NCI-H2107 (cell line): ENCODE measurements at places on chromosomes 5 and 9.

- DNase-seq, result no peak
These were observed 1.1 kb downstream of the MAMDC2 start for GRCh38 chr9:70044490-70045307.

- DNase-seq, result peak; percentile 43
These were observed 176.6 kb downstream of the ZNF462 start for GRCh38 chr9:107039542-107039941.

- no peak for DNase-seq
These were observed 127.7 kb downstream of the CPLANE1 start for GRCh38 chr5:37121465-37121864.

DNA sequence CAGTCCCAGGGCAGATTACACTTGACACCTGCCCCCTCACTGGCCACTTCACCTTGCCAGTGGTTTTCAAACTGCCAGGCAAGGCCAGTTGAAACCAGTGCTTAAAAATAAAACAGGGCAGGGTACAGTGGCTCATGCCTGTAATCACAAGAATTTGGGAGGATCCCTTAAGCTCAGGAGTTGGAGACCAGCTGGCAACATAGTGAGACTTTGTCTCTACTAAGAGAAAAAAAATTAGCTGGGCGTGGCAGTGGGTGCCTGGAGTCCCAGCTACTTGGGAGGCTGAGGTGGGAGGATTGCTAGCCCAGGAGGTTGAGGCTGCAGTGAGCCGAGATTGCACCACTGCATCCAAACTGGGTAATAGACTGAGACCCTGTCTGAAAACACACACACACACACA lies 58.1 kb downstream of the ROPN1L start:
- DNase-seq, result no peak

- no peak for DNase-seq
These were observed 1081.6 kb upstream of the ACO1 start for GRCh38 chr9:31302620-31303418.

GRCh38 chr5:80054682-80055081 lies 19.5 kb downstream of the THBS4 start:
- no peak for DNase-seq
